CD4-positive, alpha-beta T cell (primary cell): ENCODE measurements at places on chromosomes 1 and 21.

DNA sequence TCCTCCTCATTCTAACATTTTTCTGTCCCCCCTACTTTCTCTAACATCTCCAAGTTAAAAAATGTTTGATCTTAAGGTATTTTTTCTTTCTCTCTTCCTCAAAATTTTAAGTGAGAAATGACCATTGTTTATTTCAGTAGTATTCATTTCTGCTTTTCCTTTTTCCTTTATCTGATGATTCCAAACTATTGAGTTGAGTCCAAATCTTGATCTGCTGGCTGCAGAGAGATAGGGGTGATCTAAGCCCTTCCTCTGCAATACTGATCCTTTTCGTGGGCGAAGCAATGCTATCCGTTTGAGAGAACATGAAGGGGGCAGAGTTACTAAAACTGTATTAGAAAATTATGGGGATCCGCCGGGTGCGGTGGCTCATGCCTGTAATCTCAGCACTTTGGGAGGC, 516 bp upstream of the NMNAT2 start:
- no peak for DNase-seq

- DNase-seq, result no peak
Measured at GRCh38 chr1:204307334-204307883, 52.3 kb downstream of the PLEKHA6 start.

- peak; percentile 1 for DNase-seq
Measured at GRCh38 chr1:221708076-221708571, 33.8 kb downstream of the DUSP10 start.

DNA sequence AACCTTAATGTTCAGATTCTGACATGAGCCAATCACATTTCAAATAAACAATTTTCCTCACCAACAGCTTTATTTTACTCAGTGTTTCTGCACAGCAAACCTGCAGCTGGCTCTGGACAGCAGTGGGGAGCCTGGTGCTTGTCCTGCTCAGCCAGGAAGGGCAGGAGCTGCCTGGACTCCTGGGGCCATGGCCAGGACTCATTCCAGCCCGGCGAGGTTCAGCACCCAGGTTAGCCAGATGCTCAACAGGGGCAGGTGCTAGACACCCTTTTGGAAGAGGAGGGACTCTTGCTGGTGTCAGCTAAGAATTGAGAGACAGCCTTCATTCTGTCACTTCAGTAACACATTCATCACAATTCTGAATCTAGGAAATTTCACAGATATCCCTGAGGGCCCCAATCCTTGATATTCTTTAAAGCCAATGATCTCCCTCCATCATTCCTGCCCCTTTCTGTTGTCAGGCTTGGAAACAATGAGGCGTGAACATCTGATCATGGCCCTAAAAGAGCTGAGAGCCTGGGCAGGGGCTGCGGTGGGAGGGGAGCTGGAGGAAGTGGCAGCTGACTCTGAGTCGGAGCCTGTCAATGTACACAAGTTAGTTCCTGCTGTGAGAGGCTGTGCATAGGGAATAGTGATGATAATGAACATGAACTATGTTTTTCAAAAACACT, 251.3 kb downstream of the SDCCAG8 start:
- no peak for DNase-seq

DNA sequence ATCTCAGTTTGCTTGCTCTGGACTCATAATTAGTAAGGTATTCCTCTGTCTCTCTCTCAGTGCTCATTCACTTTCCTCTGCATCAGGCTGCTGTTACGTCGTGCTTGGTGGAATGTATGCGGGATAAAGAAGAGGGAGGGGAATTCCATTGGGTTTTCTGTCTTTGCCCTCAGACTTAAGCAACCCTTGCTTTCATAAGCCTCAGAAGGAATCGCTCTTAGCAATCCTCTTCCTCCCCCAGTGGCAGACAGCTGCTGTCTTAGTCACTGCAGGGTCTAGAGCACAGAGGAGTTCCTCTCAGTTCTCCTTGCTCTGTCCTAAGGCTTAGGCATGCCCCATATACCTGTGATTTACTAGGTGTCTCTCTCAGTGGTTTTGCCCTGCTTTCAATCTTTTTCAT, 19.1 kb upstream of the NTMT2 start:
- DNase-seq, result no peak

DNA sequence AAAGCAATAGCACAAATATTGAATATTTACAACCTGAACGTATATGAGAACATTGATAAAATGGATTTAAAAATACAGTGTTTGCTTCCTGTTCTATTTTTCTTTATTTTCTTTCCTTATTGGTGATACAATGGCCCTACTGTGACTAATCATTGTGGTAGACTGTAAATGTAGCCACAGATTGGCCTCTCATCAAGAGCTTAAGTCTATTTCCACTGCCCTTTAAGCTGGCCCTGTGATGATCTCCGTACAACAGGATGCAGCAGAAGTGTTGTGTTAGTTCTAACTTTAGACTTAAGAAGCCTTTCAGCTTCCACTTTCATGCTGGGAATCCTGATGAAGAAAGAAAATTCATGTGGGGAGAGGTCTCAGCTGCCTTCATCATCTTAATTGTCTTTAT, 285.6 kb upstream of the B3GALT2 start:
- no peak for DNase-seq

- DNase-seq, result peak; percentile 70
Measured at GRCh38 chr1:234608911-234609690, 877 bp downstream of the IRF2BP2 start.

- DNase-seq, result no peak
Measured at GRCh38 chr1:75861831-75862230, 65.1 kb downstream of the MSH4 start.

GRCh38 chr1:54835970-54836369, 34.8 kb upstream of the TTC22 start:
- DNase-seq, result no peak

- DNase-seq, result no peak
Measured at GRCh38 chr1:8782001-8782620, 35.3 kb downstream of the RERE start.

DNA sequence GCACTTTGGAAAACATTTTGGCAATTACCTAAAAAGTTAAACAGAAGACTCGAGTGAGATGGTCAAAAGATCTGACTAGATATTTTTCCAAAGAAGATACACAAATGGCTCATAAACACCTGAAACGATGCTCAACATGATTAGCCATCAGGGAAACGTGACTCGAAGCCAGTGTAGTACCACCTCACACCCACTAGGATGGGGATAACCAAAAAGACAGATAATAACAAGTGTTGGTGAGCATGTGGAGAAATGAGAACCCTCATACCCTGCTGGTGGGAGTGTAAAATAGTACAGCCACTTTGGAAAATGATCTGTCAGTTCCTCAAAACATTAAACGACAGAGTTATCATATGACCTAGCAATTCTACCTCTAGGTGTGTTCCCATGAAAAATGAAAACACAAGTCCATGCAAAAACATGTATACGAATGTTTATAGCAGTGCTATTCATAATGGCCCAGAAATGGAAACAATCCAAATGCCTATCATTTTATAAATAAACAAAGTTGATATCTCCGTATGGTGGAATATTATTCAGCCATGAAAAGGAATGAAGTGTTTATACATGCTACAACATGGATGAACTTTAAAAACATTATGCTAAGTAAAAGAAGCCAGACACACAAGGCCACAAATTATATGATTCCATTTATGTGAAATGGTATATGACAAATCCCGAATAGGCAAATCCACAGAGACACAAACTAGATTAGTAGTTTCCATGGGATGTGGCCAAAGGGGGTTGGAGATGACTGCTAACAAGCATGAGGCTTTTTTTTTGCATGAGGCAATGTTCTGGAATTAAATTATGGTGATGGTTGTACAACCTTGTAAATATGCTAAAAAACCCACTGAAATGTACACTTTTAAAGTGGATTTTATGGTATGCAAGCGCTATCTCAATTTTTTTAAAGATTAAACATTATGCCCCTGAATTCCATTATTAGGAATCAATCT, 625.3 kb downstream of the KIF26B start:
- no peak for DNase-seq

GRCh38 chr21:38396325-38396724, 102.0 kb downstream of the ERG start:
- no peak for DNase-seq

DNA sequence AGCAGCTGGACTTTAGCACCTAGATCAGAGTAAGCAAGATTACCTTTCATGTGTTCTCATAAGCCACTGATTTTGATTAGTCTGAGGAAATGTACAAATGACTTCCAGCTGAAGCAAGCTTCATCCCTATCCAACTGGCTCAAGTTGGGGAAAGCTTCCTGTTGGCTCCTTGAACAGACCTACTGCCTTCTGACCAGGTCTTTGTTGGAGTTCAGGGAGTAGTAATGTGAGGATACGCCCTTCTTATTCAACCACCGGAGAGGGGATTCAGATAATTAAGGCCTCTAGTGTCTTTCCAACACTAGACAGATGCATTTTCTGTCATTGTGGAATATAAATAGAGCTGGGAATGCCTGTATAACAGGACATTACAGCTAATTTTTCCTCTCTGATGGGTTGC, 268.9 kb downstream of the TGFB2 start:
- no peak for DNase-seq

GRCh38 chr1:60069691-60070090, 3.9 kb downstream of the C1orf87 start:
- no peak for DNase-seq

DNA sequence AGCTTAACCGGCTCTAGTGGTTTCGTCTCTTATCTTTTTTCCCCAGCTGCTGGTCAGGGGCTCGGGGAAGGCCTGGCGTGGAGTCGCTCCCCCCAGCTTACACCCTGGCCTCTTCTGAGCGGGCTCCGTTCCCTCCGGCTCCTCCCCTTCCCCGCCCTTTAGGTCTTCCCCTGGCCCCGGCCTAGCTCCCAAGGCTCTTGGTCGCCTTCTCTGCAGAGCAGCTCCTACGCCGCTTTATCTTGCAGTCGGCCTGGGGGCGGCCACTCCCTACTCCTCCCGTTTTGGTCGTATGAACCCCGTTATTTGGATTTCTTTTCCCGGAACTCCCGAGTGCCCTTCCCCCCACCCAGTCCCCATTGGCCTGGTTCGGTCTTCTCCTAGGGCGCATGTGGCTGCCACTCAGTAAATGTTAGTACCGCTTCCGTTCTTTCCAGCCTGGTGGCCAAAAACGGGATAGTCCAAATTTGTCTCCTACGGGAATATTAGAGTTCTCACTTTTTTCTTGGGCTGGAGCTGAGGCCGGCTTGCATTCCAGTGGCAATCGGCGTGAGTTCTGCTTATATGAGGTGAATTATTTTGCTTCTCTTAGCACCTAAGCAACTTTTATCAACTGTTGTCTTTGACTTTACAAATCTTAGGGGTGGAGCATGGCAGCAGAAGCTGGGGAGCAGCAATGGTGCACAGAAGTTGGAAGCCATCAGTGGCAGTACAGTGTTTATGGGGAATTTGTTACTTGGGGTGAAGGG, 467 bp downstream of the THRAP3 start:
- no peak for DNase-seq

- no peak for DNase-seq
Measured at GRCh38 chr1:29749024-29749945, 513.0 kb downstream of the PTPRU start.

- DNase-seq, result no peak
Measured at GRCh38 chr1:202159534-202160371, 649 bp downstream of the PTPN7 start.

- no peak for DNase-seq
Measured at GRCh38 chr1:150366416-150367296, 2.7 kb downstream of the RPRD2 start.

- no peak for DNase-seq
Measured at GRCh38 chr1:153360190-153360589, 2.5 kb downstream of the S100A9 start.

DNA sequence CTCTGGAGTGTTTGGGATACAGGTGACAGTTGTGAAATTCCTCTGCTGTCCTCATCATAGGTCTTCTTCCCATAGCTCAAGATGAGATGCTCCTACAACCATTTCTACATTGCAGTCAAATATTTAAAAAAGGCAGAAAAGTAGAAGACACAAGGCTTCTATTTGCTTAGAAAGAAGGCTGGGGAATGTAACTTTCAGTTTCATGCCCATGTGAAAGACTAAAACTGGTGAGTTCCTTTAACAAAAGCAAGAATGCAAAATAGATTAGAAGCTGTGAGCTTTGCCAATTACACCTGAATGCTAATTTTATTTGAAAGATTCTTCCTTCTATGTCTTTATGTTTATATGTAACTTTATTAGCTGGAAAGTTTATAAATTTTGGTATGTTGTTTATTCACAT, 1682.7 kb downstream of the BRINP3 start:
- no peak for DNase-seq

DNA sequence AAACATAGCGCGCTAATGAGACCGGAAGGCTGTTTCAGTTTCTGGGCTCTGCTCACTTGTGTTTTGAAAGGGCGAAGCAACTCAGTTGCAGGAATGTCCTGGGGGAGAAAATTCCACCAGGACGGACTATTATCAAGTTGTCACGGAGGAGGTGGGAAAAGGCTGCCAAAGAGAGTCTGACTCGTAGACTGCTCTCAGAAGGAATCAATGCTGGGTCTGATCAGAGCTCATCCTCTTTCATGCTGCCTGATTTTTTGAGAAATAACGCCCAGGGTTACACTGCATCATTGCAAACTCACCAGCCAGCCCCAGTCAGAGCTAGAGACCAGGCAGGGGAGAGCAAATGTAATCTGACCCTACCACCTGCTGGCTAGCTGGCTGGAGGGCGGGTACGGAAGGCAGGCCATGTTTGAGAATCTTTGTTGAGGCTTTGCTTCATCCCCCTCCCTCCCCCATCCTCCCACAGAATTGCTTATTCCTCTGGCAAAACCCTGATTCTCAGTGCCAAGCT, 36.4 kb upstream of the BCL9 start:
- DNase-seq, result no peak

DNA sequence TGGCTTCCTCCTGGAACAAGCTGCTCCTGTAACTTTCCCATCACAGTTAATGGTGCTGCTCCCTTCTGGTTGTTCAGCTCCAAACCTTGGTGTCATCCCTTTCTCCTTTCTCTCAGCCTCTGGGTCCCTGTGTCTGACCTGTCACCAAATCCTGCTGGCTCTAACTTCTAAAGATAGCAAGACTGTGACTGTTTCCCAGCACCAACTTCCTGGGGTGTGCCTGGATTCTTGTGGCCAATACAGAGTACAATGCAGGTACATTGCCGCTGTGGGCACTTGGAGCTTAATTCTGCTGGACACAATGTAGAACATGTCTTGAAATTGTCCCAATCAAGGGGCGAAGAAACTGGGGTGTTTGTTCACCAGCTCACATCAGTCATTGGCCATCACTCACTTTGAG, 156.7 kb upstream of the CSF3R start:
- no peak for DNase-seq

DNA sequence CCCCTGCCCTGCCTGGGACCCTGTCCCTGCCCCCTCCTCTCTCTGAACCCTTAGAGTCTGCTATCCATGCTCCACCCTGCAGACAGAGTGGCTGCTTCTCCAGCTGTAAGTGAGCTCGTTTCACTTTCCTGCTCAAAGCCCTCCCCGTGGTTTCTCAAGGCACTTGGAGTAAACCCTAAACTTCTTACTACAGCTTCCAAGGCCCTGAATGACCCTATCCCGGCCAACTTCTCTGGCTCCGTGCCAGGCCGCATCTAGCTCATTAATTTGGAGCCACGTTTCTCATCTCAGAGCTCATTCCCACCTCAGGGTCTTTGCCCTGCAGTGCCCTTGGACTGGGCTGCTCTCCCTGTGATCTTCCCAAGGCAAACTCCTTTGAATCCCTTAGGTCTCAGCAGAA, 235.1 kb upstream of the RUNX1 start:
- DNase-seq, result no peak

GRCh38 chr21:25689226-25689625, 45.5 kb downstream of the ATP5PF start:
- DNase-seq, result no peak

GRCh38 chr1:228161362-228161761, 4.2 kb upstream of the IBA57 start:
- DNase-seq, result no peak

GRCh38 chr21:34865400-34866241, 183.5 kb downstream of the RUNX1 start:
- peak; percentile 25 for DNase-seq

- no peak for DNase-seq
Measured at GRCh38 chr1:177082855-177083693, 81.4 kb downstream of the ASTN1 start.
